ENCODE measurements at places on chromosomes 4 and X.

- DNase-seq = no peak
Observed at GRCh38 chr4:116073051-116073450, 959.6 kb upstream of the NDST4 start.

- DNase-seq = no peak
Observed at GRCh38 chr4:35963383-35963782, 280.9 kb downstream of the ARAP2 start.

GRCh38 chrX:115970718-115971117 is 199.8 kb upstream of the AGTR2 start:
- no peak for DNase-seq

- no peak for DNase-seq
Observed at GRCh38 chr4:14277505-14277904, 650.0 kb upstream of the BOD1L1 start.

DNA sequence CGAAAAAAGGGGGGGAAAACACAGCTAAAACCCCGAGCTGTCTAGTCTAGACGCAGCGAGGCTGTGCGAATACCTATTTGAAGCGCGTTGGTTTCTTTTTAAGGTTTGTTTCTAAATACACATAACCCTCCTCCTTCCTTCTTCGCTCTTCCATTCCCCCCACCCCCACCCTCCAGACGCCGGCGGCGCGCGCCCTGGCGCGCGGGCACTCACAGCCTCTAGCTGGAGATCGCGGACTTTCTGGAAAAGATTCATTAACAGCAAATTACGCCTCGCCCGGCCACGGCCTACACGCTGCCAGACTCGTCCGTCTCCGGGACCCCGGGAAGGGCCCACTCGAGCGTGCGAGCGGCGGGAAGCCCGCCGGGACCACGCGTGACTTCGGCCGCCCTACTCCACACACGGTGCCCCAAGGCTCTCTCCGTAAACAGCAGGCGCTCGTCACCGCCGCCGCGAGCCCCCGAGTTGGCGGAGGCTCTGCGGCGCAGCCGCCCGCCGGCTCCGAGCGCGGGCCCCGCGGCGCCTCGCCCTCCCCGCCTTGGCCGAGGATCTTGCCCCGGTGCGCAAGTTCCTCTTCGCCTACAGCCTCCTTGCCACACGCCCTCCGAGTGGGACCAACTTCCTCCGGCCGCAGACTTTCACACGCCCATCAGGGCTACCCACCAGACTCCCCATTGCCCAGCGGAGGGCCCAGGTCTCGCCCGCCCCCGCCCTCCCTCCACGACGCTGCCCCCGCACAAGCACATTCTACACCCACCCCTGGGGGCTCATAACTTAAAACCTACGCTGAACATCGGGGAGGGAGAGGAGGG is 2.0 kb downstream of the BCOR start:
- DNase-seq = no peak

DNA sequence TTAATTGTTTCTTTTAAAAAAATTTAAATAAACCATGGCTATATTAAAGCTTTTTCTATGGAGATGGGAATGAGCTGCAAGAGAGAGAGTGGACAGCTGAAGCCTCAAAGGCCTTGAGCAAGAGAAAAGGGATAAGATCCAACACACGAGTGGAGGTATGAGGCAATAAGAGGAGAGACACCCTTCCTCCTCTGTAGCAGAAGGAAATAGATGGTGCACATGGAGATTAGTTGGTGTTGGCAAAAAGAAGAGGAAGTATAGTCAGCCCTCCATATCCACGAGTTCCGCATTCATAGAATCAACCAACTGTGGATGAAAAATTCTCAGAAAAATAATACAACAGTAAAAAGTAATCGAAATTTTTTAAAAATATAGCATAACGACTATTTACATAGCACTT is 3.2 kb downstream of the CXorf38 start:
- DNase-seq = no peak

DNA sequence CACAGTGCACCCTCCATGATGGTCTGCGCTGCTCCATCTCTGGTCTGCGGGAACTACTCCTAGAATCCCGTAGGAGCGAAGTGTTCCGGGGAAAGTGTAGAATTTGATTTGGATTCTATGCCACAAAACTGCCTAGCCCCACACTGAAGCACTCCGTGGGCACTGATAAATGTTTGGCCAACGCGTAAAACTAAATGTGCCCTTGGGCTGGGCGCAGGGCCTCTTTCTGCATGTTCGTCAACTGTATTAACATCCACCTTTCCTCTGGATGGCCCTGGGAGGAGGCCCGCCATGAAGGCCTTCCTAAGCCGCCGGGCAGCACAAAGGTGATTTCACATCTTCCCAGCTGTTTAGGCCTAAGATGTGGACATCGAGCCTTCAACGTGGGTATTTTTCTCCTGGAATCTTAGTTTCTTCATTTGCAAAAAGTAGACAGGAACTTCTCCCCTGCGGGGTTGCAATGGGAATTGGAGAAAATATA is 2.6 kb downstream of the MSX1 start:
- DNase-seq = no peak

DNA sequence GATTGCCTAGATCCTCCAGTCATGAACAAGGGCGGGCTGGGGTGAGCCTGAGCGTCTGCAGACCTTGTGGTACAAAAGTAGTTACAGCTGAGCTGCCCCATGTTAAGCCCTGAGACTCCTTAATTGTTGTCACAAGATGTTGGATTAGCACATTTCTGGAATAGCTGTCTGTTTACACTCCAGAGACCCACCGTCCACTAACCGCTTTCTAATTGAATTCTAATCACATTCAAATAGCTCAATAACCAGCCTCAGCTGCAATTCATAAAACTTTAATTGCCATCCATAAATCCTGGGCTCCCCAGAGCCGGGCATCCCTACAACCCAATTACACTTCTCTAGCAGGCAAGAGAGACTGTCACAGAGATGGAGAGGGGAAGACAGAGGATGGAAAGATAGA is 1.6 kb upstream of the GSX2 start:
- no peak for DNase-seq

- DNase-seq = no peak
Observed at GRCh38 chr4:169121861-169122382, 111.9 kb upstream of the CBR4 start.

GRCh38 chrX:26783512-26784225 is 567.7 kb downstream of the MAGEB5 start:
- DNase-seq = peak; percentile 16

GRCh38 chr4:151418385-151418784 is 9.4 kb downstream of the FHIP1A start:
- DNase-seq = no peak

GRCh38 chr4:20565075-20565721 is 135.1 kb upstream of the PACRGL start:
- peak; percentile 8 for DNase-seq

- no peak for DNase-seq
Observed at GRCh38 chrX:68694435-68695205, 47.2 kb downstream of the STARD8 start.

DNA sequence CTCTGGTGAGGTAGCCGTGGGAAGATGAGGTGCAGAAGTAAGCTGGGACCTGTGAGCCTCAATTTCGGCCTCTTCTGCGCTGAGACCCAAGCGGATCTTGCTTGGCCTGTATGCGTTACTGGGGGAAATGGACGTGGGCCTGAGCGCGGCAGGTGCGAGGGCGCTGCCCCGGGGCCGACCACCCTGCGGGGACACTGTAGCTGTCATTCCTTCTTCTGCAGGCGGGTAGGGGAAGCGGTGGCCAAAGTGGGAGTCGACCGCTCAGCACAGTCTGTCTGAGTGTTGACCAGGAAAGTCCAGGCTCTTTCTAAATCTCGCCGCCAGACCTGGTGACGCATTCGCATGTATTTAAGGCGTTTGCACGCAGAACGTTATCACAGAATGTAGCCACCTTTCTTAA is 3.3 kb upstream of the LRAT start:
- no peak for DNase-seq

- DNase-seq = no peak
Observed at GRCh38 chrX:47687263-47687662, 28.3 kb upstream of the UXT start.

GRCh38 chr4:92235731-92236130 is 68.0 kb upstream of the GRID2 start:
- peak; percentile 73 for DNase-seq

GRCh38 chrX:110172215-110172614 is 145.7 kb downstream of the AMMECR1 start:
- DNase-seq = no peak

GRCh38 chr4:54185044-54185780 is 43.9 kb upstream of the PDGFRA start:
- no peak for DNase-seq

- no peak for DNase-seq
Observed at GRCh38 chr4:139605516-139605915, 49.5 kb upstream of the SETD7 start.

DNA sequence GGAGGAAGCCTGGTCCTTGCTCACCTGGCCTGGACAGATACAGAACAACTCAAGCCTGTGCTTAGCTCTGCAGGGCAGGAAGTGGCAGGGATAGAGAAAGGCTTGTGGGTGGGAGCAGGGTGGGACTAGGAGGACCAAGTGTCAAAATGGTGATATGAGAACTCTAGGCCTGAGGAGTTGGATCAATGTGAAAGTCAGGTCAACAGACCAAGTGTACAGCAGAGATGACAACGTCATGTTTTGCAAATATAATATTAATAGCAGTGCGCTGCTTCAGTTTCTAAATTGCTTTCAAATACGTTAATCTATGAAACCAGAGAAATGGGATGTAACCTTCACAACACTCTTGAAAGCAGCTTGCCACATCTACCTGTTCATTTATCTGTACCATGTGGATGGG is 114.2 kb upstream of the MAP3K15 start:
- no peak for DNase-seq

GRCh38 chrX:39157796-39158195 is 356.5 kb downstream of the MID1IP1 start:
- no peak for DNase-seq

- no peak for DNase-seq
Observed at GRCh38 chr4:111880116-111880515, 265.1 kb upstream of the FAM241A start.

DNA sequence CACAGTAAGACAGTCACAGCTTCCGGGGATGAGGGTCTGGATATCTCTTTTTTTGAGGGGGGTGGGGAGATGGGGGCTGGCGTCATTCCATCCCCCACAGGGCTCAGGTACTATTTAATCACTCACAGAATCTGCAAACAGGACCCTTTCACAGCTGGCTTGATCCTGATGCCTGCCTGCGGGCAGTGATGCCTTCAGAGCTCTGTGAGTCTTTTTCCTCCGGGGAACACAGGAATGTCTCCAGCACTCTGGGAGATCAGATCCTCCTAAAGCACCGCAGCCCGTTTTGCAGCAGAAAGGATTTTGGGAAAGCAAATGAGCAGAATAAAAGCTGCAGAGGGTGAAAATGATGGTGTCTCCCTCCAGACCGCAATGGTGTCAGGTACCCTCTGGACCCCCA is 13.2 kb upstream of the SHOX start:
- DNase-seq = no peak

- DNase-seq = no peak
Observed at GRCh38 chr4:179871726-179872125, 2371.5 kb upstream of the TENM3 start.

Measured in SK-N-MC (cell line).